ENCODE measurements at places on chromosomes 2 and 18. TPM values are rescaled to one million over a fixed set of nuclear protein-coding genes. Genes with fewer than 3 reads are reported as not detected.

GRCh38 chr2:61471905-61472805 is 1.3 kb upstream of the USP34 start:
- DNase-seq, result no peak

- DNase-seq, result no peak
These were observed 402.0 kb downstream of the ALK start for GRCh38 chr2:29519338-29519925.

- no peak for DNase-seq
These were observed 48.3 kb downstream of the THUMPD2 start for GRCh38 chr2:39730685-39731302.

- no peak for DNase-seq
These were observed 228.0 kb downstream of the ATAD2B start for GRCh38 chr2:23698721-23699579.

KIF5C gene
- not detected for total RNA-seq

CCDC68 gene
- total RNA-seq, result not detected

DSG1 gene
- not detected for total RNA-seq
